ENCODE measurements at places on chromosomes 1 and 21. TPM values are rescaled to one million over a fixed set of nuclear protein-coding genes. Genes with fewer than 3 reads are reported as not detected.

GRCh38 chr1:3022976-3023375 lies 1.7 kb downstream of the ACTRT2 start:
- H3K27me3 ChIP-seq: peaks cover under 1% of the 10 kb centered on the region
- no peak for DNase-seq
- no peak overlapping the region for H3K4me3 ChIP-seq
- no peaks in the 10 kb centered on the region for H3K36me3 ChIP-seq

The F13B gene
- not detected for total RNA-seq

- peaks cover 19% of the 10 kb centered on the region for H3K4me1 ChIP-seq
- DNase-seq: no peak
- H3K27me3 ChIP-seq: no peaks in the 10 kb centered on the region
- H3K4me3 ChIP-seq: no peak overlapping the region
These were observed 4.6 kb downstream of the SLC37A1 start for GRCh38 chr21:42518215-42518614.

GRCh38 chr1:202516434-202516877 lies 168.0 kb downstream of the PPP1R12B start:
- peaks cover 54% of the 10 kb centered on the region for H3K4me1 ChIP-seq
- H3K27ac ChIP-seq: no peak overlapping the region
- H3K4me3 ChIP-seq: no peak overlapping the region
- no peaks in the 10 kb centered on the region for H3K27me3 ChIP-seq

The RIPPLY3 gene
- total RNA-seq: not detected

All from esophagus muscularis mucosa (tissue), 4 donors.